ENCODE measurements at places on chromosomes 3 and 15.

DNA sequence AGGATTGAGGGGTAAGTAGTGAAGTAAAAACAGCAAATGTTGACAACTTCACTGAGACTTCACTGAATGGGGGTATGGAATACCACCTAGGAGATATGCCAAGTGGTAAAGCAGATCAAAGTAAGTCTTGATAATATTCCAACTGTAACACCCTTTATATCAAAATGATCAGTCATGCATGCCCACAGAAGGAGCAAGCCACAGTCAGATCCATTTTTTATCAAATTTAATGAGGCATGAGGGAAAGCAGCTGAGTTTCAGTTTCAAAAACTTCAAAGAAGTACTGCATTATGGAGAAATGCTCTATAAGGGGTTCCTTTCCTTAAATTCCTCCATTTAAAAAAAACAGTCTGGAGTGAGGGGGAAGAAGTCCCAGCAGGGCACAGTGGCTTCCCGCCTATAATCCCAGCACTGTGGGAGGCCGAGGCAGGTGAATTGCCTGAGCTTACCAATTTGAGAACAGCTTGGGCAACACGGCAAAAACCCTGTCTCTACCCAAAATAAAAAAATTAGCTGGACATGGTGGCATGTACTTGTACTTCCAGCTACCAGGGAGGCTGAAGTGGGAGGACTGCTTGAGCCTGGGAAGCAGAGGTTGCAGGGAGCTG, 56.9 kb downstream of the TJP1 start:
- DNase-seq = no peak

DNA sequence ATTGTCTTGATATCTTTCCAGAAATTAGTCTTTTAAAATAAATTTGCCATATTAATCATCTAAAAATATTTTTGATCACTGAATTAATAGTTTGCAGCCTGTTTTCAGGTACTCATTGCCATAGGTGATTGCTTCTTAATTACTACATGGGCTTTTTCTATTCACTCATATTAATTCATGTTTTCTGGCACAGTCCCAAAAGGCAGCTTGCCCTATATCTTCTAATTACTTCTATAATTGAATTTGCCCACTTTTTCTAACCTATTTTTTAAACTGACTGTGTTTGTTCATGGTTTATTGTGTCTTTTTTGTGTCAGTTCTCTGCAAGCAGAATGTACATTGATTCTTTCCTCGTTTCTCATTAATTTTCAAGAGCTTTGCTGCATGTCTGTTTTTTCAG, 85.7 kb upstream of the SOX2 start:
- DNase-seq = no peak

DNA sequence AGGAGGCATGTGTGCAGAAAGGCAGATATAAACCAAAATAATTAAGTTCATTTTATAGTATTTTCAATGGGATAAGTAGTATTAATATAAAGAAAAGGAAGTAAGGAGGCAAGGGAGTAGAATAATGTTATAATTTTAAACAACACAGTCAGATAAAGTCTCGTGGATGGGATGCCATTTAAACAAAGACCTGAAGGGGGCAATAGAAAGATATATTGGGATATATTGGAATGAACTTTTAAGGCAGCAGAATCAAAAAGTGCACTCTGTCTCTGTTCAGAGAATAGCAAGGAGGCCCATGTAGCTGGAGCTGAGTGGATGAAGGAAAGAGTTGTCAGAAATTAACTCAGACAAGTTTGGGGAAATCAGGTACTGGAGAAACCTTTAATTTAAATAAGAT, 158.7 kb downstream of the CGGBP1 start:
- DNase-seq = no peak

- no peak for DNase-seq
These were observed 31.0 kb upstream of the OR5K4 start for GRCh38 chr3:98322686-98323085.

DNA sequence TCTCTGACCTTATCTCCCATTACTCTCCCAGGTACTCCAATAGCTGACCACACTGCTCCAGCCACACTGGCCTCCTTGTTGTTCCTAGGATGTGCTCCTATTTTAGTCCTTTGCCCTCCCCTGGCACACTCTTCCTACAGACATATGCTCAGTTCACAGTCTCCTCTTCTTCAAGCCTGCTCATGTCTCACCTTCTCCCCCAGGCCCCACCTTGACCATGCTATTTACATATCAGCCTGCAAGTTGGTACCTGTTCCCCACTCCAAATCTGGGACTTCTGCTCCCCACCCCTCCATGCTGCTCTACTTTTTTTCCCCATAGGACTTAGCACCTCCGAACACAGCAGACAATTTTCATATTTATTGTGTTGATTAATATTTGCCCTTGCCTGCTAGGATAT, 84.9 kb upstream of the BCL6 start:
- no peak for DNase-seq

- DNase-seq = peak; percentile 25
These were observed 62.4 kb upstream of the TRPM1 start for GRCh38 chr15:31163769-31164572.

- no peak for DNase-seq
These were observed 36.9 kb upstream of the C15orf39 start for GRCh38 chr15:75164625-75165350.

DNA sequence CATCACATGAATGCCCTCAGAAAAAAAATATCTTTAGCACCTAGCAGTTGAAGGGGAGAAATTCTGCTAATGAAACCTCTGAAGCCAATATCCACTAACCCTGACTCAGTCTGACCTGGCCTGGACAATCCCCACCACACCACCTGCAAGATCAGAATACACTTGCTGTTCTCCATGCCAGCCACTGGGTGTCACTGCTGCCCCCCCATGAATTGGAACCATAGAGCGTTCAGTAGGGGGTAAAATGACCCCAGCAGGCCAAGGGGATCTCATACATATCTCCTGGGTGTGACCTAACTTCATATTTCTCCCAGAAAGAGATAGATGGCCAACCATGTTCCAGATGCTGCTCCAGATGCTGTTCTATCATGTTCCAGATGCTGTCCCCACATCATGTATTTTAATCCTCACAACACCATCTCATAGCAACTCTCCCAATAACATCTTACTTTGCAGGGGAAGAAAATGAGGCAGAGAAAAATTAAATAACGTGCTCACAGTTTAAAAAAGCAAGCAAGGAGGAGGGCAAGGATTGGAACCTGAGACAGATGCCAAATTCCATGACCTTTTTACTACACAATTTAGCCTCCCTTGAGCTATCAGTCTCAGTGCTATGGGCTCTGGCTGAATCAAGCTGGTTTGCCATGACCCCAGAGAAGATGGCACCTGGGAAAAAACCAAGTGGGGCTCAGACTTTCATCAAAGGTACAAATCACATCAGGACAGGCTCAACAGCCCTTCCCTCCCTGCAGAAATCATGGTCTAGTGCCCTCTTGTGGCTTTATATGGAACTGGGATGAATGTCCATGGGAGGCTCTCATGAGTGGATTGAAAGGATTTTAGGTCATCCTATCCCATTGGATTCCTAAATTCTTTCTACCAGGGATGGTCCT, 12.4 kb downstream of the NTRK3 start:
- DNase-seq = no peak

GRCh38 chr3:65685621-65686235, 353.0 kb downstream of the MAGI1 start:
- DNase-seq = no peak

GRCh38 chr15:60006203-60006862, 2.2 kb downstream of the FOXB1 start:
- peak; percentile 80 for DNase-seq

DNA sequence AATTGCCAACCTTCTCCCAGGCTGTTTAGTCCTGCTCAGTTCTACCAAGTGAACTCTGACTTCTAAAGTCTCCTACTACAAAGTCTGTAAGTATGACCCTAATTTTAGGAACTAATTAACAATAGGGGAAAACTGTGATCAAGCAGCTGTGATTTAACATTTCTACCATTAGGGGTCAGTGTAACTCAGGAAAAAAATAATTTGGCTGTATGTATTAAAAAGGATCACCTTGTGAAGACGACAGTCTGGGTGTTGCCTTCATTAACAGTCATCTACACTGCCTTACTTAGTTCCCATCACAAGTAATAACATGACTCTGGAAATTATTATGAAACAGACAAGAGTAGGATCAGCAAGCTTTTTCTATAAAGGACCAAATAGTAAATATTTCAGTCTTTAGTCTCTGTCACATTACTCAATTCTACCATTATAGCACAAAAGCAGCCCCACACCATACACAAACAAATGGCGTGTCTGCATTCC, 4.2 kb upstream of the NPHP3 start:
- DNase-seq = no peak

DNA sequence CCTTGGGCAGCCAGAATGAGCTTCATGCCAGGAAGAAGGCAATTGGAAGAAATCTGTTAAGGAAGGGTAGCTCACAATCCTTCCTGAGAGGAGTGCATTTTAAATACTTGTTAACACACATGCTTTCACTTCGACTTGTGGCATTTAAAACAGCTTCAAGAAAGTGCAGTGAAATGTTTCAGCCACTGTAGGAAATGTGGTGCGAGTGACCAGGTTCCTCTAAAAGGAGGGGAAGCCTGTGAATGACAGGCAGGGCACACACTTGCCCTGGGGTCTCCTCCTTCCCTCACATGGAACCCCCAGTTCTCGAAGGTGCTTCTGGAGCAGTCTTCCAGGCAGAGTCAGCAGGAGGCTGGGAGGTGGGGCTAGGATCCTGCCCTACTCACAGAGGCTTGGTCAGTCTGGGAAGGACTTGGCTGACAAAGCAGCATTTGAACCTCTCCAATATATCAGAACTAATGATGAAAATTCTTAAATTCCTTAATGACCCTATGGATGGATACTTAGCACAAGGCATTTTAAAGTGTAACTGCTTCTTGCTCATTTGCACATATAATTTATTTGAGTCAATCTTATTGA, 358.6 kb downstream of the CHST2 start:
- no peak for DNase-seq

GRCh38 chr15:64824929-64825430, 467 bp downstream of the PIF1 start:
- no peak for DNase-seq

DNA sequence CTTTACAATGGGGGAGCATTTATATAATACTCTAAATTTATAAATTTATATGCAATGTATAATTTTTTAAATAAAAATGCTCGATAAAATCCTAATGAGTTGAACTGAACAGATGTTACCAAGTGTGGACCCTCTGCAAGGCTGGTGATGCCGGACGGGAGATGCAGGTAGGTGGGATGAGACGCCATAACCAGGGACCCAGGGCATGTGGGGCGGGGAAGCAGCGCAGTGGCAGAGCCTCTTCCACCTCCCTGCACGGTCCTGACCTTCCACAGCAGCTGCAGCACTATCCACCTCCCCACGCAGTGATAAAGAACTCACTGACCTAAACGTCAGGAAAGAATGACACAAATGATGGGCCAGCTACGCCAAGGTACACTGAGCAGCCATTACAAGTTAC, 12.8 kb downstream of the PCSK6 start:
- DNase-seq = no peak

DNA sequence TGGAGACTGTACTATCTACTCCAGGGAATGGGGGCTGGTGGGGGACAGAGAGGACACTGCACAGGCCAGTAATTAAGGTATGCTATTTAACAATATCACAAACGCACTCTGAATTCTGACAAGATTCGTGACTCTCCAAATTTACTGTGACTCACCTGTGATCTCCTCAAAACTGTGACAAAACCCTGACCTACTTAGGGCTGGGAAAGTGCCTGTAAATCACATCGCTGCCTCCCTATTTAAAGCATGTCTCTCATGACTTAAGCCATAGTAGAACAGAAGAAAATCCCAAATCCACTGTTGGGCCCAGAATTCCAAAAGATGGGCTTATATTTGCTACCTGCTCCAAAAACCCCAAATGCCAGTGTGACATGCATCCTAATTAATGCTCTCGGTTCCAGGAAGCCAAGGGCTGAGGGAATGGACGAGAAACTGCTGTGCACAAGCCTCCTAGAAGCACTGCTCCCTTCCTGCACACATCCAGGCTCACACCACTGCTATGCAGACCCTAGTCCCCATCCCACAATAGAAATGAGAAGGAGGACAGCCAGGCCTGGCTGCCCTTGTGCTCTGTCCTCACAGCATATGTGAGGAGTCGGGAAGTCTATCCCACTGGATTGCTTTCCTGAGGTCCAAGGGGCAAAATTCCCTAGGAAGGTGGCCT, 187.7 kb upstream of the CHRNA7 start:
- DNase-seq = no peak

GRCh38 chr15:80697075-80697685, 2.1 kb downstream of the ABHD17C start:
- DNase-seq = no peak

DNA sequence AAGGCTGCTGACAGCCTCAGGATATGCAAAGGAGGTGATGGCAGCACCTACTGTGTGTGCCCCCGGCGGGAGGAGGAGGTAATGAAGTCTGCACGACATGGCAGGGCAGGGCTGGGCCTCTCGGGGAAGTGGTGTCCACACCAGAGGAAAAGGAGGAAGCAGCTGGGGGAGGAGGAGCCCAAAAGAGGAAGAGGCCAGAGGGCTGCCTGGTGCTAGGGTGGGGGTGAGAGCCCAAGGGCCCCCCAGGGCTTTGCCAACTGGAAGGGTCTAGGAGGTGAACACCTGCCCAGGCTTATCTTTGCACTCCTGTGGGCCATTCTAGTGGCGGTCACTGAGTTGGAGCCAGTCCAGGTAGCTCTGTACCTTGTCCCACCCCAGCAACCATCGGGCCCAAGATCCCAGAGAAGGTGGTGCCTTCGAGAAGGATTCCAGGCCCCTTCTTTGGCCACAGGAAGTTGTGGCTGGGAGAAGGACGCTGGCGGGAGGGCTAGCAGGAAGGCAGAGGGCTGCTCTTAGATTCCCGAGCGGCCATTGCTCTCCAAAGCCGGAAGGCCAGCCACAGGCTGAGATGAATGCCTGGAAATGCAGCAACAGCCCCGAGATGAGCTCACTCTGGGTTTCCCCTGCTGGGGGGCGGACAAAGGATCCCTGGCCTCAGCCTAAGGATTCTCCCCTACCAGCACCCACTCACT, 7.0 kb downstream of the GNAI2 start:
- no peak for DNase-seq

- DNase-seq = no peak
These were observed 325.7 kb downstream of the ARRDC4 start for GRCh38 chr15:98286200-98286599.

GRCh38 chr15:83616840-83617239, 37.1 kb upstream of the ADAMTSL3 start:
- no peak for DNase-seq

DNA sequence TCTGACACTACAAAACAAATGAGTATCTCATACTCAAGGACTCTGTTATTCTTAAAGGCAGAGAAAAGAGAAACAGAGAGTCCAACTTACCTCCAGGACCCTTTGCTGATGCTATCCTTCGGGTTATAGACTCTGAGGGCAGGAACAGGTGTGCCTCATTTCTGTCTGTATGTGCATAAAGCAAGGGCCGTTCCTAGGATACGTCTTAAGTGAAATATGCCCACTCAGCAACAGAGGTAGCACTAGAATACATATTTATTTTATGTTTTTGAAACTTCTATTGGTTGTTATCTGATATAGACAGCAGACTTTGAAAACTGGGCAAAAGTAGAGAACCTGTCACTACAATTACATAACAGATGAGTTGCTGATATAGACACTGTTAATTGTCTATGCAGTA, 89.3 kb upstream of the CPNE4 start:
- DNase-seq = no peak

All from stimulated activated effector memory CD8-positive, alpha-beta T cell treated with anti-CD3 and anti-CD28 coated beads, Interleukin-12 subunit alpha, Interleukin-12 subunit beta, amount 100 ng/mL, for 72 hours (primary cell).